ENCODE measurements at places on chromosomes 7 and 10.
A peak's percentile ranks its signal among the peaks of the same experiment; 100 is the strongest.

GRCh38 chr7:160958-161725 is 31.2 kb upstream of the FAM20C start:
- ATAC-seq = no peak

DNA sequence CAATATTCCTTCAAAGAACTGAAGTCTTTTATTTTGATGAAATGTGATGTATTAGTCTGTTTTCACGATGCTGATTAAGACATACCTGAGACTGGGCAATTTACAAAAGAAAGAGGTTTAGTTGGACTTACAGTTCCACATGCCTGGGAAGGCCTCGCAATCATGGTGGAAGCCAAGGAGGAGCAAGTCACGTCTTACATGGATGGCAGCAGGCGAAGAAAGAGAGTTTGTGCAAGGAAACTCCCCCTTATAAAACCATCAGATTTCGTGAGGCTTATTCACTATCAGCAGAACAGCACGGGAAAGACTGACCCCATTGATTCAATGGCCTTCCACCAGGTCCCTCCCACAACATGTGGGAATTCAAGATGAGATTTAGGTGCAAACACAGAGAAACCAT is 750.3 kb upstream of the KCND2 start:
- ATAC-seq = no peak

- ATAC-seq = no peak
Observed at GRCh38 chr7:70047891-70048448, 449.7 kb downstream of the AUTS2 start.

DNA sequence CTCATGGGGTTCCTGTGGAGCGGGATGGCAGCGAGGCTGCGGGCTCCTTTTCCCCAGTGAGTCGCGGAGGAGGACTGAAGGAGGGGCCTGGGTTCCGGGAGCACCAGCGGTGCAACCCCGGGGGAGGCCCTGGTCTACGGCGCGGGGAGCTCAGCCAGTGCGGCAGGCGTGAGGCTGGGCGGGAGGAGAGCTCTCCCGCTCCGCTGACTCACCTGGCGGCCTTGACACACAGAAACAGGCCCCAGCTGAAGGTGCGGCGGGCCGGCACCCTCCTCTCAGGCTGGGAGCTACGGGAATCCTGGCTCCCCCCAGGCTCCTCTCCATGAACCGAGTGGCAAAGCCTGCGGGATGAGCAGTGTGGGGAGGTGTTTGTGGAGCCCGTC is 6.8 kb upstream of the NOM1 start:
- peak; percentile 12 for ATAC-seq

GRCh38 chr10:71358277-71358676 is 38.4 kb upstream of the CDH23 start:
- ATAC-seq = peak; percentile 38

DNA sequence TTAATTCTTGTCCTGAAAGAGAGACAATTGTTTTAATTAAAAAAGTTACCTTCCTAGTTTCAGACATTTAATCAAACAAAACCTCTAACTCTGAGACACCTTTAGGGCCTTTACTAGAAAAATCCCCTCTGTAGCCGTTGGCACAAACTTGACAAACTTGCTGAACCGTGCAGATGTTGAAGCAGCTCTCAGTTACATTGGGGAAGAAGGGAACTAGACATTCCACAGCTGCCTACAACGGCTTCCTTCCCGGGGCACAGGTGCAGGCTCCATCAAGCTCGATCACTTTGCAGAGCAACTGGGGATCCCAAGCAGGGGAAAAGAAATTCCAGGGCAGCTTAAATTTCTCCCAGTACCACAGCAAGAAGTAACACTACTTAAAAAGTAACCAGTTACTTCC is 141.3 kb downstream of the SKAP2 start:
- no peak for ATAC-seq
